Non-pigmented ciliary epithelial cell (primary cell): ENCODE measurements at places on chromosomes 2 and 18.

GRCh38 chr2:221025398-221025797, 546.7 kb downstream of the EPHA4 start:
- DNase-seq: no peak

GRCh38 chr2:132975193-132976105, 305.4 kb upstream of the LYPD1 start:
- DNase-seq: no peak

DNA sequence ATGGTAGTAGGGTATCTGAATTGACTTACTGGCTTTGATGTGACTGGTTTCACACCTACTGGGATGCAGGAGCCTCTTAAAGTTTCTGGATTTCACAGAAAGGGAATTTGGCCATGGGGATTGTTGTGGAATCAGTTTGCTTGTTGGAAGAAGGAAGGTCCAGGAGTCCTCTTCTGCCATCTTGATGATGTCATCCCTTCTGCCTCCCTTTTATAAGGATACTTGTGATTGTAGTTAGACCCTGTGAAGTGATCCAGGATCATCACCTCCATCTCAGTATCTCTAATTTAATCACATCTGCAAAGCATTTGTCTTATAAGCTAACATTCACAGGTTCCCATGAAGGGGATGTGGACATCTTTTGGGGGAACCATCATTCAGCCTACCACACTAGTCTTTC, 79.5 kb downstream of the CCDC138 start:
- no peak for DNase-seq

GRCh38 chr2:217749008-217749407, 253.8 kb downstream of the TNS1 start:
- DNase-seq: no peak

DNA sequence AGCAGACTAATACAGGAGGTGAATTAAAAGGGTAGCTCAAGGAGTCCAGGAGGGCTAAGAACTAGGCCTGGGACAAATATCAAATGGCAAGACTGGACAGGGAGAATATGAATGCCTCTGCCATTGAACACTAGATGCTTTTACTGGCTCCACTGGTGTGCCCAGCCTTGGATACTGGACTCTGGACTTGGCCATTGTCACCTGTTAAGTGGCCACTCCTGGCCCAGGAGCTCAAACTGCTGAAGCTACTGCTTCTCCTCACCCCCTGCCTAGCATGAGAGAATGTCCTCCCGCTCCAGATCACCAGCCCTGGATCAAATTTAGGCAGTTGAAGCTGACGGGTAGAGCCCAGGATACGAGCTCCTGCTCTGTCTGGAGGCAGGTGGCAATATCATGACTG, 170.8 kb downstream of the DDX1 start:
- no peak for DNase-seq

GRCh38 chr2:53432936-53433335, 334.7 kb upstream of the CHAC2 start:
- DNase-seq: no peak

DNA sequence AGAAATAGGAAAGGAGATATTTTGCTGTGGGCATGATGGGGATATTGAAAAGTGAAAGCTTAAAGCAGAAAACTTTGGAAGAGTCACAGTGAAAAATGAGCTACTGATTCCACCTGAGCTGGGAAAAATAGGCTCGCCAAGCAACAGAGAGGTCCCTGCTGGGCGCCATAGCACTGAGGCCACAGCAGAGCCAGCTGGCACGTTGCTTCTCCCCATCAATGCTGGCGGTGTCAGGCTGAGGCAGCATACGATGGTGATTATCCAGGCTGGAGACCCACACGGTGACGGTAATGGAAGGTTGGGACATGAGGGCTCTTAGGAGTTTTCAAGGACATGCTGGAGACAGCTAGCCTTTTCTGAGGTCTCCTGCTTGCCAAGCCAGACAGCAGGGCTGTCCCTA, 25.8 kb upstream of the DTNB start:
- no peak for DNase-seq

DNA sequence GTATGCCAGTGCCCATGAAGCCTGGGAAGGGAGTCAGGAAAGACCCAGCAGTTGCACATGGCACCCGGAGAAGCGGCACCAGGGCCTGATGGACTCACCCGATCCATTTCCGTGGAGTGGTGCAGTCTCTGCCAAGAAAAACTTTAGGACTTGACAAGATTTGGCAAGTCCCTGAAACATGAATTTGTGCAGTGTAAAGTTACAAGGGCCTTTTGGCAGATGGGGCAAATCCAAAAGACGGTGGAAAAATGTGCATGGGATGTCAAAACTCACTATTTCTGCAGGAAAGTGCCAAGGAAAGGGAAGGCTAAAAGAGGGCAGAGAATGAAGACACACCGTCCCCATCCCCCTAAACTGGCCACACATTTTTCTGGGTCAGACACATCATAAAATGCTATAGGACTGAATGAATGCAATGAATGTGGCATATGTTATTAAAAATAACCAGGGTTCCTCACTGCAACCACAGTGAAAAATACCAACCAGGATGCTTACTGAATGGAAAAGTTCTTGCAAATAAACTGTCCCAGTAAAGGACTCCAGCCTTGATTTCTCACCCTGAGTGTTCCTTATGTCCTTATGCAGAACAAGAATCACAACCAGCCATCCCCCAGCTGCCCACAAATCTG, 173.5 kb upstream of the SIX2 start:
- DNase-seq: no peak

- DNase-seq: no peak
Observed at GRCh38 chr2:227862741-227863588, 8.5 kb upstream of the DAW1 start.

DNA sequence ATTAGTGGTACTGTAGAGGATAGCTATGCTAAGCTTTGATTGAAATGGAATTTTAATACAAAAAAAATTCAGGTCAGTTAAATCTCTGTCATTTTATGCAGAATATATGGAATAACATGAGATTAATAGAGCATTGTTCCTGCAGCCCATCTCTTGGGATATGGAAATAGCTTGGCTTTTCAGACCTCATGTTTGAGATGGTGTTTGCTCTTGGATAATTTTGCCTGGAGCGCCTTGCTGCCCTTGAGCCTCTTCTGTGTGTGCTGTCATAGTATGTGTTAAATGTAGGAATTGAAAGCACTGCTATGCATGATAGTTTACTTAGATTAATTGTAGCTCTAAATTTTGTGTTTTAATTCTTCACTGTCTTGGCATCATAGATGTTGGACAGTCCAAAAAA, 27.7 kb downstream of the GALNT1 start:
- no peak for DNase-seq

GRCh38 chr2:11750422-11750821, 4.0 kb downstream of the LPIN1 start:
- no peak for DNase-seq

GRCh38 chr18:10416065-10416464, 38.4 kb upstream of the APCDD1 start:
- no peak for DNase-seq

DNA sequence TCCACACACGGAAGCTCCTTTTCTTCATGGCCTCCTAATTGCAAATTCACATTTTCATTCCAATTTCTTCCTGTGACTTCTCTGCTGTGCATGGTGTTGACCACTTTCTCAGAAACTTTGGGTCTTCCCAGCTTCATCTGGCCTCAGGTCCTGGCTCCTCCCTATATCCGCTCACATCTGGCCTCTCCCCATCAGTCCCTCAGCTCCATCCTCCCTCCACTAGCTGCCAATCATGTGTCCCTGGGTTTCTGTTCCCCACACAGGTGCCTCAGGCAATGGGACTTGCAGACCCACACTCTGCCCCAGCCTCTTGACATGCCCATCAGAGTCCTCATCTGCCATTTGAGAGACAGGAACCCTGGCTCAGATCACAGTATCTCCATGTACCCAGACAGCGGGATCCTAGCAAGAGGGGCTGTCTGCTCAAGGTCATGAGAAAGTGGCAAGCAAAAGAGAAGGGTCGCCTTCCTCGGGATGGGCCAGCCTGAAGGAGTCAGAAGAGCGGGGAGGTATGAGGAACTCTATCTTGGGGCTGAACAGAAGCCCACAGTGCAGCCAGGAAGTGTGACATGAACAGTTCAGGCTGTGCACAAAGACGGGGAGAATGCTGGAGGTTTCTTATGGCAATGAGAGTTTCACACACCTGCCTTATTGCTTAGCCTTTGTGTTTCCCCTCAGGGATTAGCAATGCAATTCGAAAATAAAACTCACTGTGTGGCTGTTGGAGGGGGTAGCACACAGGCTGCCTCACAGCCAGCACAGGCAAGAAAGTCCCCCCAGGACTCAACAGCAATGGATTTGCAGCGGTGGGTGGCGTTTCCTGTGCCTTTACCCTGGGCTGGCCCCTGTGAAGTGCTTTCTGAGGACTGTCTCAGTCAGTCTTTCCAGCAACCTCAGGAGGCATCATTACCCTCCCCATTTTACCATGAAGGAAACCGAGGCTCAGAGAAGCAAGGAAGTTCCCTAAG, 69.5 kb downstream of the COPS8 start:
- DNase-seq: no peak

DNA sequence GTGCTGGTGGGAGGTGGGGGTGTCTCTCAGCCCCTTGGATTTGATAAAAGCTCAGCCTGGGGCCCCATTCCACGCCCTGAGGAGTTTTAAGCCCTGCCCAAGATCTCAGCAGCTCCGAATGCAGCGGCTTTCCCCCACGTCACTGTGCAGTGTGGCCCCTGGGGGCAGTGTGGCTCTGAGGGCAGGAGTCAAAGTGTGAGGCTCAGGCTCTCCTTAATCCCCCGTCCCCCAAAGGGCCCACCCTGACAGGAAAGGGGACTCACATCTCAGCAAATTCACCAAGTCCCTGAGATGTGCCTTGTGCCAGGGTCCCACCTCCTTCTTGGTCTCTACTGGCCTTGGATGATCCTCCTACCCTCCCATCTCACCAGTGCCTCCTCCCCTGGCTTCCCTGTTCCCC, 25.2 kb downstream of the NPPC start:
- DNase-seq: no peak

- no peak for DNase-seq
Observed at GRCh38 chr2:85393836-85394235, 16.3 kb downstream of the CAPG start.

DNA sequence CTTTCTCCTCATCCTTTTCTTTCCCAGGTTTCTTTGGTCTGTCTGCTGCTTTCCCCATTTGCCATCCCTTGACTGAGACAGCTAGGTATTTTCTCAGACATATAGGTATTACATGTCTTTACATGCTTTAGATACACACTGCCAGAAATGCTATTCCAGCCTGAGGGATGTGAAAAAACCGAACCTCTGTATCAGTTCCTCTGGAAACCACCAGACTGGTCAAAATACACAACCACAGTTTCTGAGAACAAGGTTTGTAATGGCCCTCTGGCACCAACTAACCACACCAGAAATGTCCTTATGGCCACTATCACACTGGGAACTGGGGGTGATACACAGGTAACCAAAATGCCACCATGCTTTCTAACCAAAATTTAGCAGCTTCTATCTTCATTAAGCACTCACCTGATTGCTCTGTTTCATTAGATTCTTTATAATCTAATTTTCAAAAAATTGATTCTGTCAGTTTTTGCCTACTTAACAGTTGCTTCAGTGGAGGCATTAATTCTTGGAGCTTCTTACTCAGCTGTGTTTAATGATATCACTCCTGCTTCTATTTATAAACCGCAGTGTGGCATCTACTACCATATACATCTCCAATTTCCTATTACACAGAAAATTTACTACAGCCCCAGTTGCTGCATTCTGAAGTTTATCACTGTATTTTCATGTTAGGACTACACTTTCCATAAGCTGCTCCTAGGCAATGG, 243.5 kb downstream of the WDPCP start:
- DNase-seq: no peak

DNA sequence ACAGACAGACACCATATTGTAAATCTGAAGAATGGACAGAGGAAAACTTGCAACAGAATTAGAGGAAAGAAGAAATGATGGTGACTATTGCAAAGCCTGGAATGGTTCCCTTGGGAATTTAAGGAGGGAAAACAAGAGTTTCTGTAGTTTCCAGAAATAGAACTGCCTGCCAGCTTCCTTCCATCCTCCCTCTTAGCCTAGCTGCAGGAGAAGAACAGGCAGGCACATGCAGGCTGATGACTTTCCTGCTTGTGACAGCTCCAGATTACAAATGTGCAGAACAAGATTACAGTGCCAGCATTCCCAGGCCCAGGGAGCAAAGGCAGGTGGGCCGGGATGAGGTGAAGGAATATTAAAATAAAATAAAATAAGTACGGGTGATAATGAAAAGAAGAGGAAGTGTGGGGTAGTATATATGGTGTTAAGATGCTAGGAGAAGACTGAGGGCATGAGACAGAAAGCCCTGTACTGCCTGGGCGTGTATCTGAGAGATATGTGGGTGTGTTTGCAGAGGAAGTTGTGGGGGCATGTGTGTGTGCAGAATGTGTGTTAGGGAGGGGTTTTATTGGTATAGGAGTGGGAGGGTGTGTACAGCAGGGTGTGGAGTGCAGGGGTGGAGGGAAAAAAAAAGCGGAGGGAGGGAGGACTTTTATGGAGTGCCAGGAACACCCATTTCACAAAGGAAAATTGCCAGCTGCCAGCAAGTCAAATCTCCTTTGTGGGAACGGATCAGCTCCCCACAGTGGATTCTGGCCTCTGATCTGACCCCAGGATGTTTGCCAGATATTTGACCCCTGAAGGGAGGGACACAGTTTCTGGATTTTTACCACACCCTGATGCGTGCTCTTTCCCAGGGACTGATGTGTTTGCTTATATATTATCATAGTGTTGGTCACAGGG, 43.9 kb upstream of the NEMP2 start:
- no peak for DNase-seq

GRCh38 chr2:19358242-19359020, at the start of gene OSR1:
TSS of gene OSR1 (minus strand) at chr2:19358623. CDS start at chr2:19353805, 4,818 bp downstream.
- DNase-seq: no peak

- no peak for DNase-seq
Observed at GRCh38 chr2:234162861-234163260, 112.4 kb downstream of the SPP2 start.

DNA sequence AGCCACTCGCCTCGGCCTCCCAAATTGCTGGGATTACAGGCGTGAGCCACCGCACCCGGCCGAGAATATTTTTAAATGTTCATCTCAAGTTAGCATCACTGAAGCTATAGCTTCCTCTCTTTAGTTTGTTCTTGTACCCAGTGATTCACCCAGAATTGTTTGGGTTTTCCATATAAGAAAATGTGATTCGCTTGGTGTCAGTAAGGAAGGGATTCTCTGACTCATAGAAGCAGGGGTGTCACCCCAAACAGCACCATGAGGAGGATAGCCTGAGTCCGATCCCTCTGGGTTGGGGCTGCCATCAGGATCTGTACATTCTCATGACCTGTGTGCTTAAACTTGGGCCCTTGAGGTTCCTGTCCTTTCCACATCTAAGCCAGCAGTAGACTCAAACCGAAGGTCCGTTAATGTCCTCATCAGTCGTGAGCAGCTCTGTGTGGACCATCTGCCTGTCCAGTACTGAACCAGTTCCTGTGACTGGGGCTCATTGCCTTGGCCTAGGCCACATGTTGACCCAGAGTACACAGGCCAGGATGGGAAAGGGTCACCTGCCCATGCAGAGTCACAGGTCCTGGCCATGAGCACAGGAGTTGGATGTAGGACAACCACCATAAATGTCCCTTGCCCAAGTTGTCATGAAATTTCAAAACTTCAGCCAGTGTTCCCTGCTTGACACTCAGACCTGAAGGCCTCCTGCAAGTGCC, 311.9 kb downstream of the GBX2 start:
- no peak for DNase-seq

GRCh38 chr2:204207866-204208265, 271.3 kb downstream of the ICOS start:
- no peak for DNase-seq

- DNase-seq: no peak
Observed at GRCh38 chr2:119469661-119470297, 38.1 kb downstream of the TMEM37 start.

GRCh38 chr2:152510621-152511020, 175.6 kb downstream of the FMNL2 start:
- no peak for DNase-seq
